ENCODE measurements at places on chromosomes 16 and 17.
A peak's percentile ranks its signal among the peaks of the same experiment; 100 is the strongest.

GRCh38 chr16:67736858-67737257 lies 17.7 kb upstream of the GFOD2 start:
- no peak for DNase-seq

GRCh38 chr16:65745-66144 lies 6.7 kb downstream of the RHBDF1 start:
- peak; percentile 84 for DNase-seq

DNA sequence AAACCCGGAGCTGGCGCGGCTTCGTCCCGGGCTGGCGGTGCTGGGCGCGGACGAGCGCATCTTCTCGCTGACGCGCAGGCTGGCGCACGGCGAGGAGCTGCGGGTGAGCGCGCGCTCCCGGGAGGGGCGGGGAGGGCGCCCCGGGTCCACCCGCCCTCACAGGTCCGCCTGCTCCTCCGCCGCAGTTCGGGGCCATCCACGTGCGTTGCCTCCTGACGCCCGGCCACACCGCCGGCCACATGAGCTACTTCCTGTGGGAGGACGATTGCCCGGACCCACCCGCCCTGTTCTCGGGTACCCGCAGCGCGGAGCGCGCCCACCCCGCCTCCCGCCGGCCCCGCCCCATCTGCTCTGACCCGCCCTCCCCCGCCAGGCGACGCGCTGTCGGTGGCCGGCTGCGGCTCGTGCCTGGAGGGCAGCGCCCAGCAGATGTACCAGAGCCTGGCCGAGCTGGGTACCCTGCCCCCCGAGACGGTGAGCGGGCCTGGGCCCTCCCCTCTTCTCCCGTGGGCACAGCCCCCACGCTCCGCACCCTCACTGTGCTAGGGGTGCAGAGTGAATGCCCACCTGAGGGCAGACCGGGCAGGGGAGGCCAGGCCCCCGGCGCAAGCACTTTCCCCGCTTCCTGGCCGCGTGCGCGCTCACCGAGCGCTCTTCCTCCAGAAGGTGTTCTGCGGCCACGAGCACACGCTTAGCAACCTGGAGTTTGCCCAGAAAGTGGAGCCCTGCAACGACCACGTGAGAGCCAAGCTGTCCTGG lies 1.4 kb downstream of the HAGHL start:
- peak; percentile 77 for DNase-seq

GRCh38 chr17:47694581-47695428 lies 844 bp downstream of the TBKBP1 start:
- DNase-seq: peak; percentile 45

DNA sequence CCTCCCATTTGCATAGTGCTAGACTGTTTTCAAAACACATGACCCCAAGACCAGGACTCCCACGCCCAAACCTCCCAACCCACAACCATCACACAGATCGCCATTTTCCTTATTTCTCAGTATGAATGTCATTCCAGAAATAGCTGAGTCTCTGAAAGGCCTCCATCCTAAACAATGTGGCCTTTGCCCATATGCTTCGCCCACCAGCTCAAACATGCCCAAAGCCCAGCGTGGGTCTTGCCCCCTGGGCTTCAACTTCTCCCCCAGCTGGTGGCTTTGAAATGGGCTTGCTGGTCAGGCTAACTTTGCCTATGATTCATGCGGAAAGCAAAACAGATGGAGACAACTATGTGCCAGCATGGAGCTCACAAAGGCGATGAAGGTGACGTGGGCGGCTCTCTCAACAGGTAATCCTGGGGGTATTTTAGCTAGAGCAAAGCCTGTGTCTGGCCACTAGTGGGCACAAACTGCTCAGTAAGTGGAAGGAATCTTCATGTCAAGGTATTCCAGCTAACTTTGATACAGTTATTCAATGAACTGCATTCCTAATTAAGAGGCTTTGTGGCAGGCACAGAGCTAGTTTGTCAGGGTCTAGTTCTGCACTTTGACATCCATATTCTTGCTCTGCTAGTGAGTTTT lies 17.1 kb downstream of the PMP22 start:
- no peak for DNase-seq

DNA sequence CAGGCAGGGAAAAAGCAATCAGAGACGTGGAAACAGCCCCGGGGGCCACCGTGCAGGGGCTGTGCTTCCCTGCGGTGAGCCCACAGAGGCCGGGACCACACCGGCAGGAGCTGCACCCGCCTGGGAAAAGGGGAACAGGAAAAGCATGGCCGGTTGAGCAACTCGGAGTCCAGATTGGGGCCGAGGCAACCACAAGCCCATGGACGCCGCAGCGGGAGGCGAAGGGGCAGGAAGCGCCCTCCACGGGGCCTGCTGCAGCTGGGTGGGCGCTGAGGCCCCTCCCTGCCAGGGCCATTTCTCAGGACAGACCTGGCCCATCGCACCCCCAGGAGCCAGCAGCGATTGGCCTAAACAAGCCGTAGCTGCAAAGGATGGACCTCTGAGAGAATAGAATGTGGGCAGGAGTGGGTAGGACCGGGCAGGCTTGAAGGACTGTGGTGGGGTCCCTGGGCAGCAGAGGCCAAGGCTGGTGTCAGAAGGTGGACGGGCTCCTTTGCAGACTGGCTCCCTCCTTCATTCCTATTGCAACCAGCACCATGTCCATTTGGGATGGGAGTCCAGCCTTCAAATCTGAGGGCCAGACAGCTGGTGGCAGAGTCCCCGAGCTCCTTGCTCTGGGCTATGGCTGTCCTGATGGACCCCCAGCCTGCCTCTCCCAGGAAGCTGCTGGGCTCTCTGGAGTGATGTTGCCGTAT lies 30.4 kb downstream of the COX4I1 start:
- no peak for DNase-seq

DNA sequence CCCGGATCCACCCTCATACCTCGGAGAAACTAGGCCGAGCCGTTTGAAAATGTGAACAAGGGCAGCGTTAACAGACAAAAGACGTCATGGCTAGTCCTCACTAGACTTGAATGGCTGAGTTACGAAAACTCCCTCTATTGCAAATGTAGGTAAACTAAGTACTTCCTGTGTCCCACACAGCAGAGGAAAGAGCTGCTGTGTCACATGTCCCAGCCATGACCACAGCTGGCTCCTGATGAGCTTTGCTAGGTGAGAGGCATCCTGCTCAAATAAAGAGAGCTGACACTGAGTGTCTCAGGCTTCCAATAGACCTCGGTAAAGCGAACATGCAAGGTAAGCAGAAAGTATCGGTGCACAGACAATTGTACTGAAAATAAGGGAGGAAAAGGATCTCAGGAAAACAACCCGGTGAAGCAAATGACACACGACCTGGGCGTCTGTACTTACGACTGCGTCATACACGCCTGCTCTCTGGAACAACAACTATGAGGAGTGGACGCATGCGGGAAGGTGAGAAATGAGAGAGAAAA lies 26.0 kb downstream of the TMEM204 start:
- peak; percentile 43 for DNase-seq

GRCh38 chr17:31397256-31397939 lies 5.9 kb downstream of the RAB11FIP4 start:
- DNase-seq: no peak

DNA sequence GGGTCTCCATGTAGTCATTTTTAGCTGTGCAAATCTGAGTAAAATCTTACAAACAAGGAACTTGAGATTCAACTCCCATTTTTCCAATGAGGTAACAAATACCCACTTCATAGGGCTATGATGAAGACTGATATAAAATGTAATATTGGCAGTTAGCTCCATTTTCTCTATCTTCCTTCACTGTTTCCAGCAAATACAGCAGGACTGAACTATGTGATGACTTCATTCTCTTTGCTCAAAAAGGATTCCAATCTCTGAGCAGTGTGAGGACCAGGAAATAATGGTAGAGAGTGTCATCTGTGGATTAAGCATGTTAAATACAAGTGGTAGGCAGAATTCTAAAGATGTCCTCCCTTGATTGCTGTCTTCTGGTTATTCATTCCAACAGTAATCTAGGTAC lies 18.3 kb downstream of the RND2 start:
- no peak for DNase-seq

- peak; percentile 95 for DNase-seq
Measured at GRCh38 chr17:28318759-28319597, at the start of gene TMEM97. TMEM97 (plus strand) TSS chr17:28319200; CDS start chr17:28319240, 40 bp downstream.

GRCh38 chr17:35588196-35588920 lies 1.2 kb downstream of the AP2B1 start:
- peak; percentile 38 for DNase-seq

GRCh38 chr17:348692-349425 lies 3.7 kb downstream of the RPH3AL start:
- no peak for DNase-seq

- DNase-seq: no peak
Measured at GRCh38 chr17:81440511-81441244, 45.4 kb downstream of the BAHCC1 start.

DNA sequence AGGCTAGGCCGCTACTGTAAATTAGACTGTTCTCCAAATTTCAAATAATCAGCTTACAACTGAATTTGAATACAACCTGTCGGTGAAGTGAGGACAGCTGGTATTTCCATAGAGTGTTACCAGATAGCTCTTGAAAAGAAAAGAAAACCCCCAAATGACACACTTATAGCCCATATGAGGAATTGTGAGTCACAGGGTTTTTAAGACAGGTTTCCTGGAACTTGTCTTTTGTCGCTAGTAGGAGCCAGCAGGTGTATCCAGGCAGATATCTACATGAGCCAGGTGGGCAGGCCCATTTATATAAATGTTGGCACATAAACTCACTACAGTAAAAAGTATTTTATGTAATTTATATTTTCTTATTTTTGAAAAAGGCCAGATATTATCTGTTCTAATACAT lies 24.0 kb downstream of the TNRC6A start:
- DNase-seq: no peak

- no peak for DNase-seq
Measured at GRCh38 chr17:14366199-14366598, 65.3 kb downstream of the HS3ST3B1 start.

GRCh38 chr16:56965149-56966092 lies 3.7 kb downstream of the CETP start:
- DNase-seq: no peak

GRCh38 chr17:17200831-17201230 lies 5.3 kb downstream of the PLD6 start:
- DNase-seq: no peak

GRCh38 chr17:14352136-14352535 lies 51.3 kb downstream of the HS3ST3B1 start:
- DNase-seq: no peak

DNA sequence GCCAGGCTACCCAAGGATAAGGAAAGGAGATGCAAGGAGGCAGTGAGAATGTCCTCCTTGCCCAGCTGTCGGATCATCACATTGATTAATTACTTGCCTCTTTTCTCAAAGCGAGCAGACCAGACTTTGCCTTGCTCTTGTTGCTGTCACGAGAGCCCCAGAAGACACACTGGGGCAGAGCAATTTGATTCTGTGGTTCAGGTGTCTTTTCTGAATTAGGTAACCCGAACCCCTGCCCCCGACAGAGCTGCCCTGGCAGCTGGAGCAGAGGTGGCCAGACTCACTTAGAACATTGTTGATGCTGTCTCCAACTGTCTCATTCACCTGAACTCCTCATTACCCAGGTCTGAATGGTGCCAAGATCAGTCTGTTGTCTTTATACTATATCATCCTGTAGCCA lies 34.3 kb downstream of the VAT1L start:
- DNase-seq: no peak

DNA sequence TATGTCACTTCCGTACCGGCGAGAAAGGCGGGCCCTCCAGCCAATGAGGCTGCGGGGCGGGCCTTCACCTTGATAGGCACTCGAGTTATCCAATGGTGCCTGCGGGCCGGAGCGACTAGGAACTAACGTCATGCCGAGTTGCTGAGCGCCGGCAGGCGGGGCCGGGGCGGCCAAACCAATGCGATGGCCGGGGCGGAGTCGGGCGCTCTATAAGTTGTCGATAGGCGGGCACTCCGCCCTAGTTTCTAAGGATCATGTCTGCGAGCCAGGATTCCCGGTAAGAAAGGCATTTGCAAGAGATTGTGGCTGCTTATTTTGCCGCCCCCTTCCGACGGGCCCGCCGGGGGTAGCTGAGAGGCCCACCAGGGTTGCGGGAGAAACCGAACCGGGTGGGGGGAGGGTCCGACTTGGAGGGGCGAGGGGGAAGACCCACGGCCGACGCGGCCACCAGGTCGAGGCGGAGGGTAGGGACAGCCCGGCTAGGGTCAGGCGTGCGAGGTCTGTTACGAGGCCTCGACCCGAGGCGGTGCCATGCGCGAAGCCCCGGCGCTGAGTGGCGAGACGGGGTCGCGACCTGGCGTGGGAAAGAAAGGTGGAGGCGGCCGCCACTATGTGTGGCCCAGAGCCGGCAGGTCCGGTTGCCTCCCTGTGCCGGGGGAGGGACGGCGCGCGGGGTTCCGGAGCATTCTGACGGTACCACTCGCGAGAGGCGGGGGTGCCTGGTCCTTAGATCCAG lies 6.7 kb upstream of the CD68 start:
- DNase-seq: peak; percentile 100

GRCh38 chr16:86502856-86503748 lies 7.2 kb upstream of the FOXF1 start:
- DNase-seq: no peak

GRCh38 chr16:11163761-11164261 lies 92.2 kb downstream of the SOCS1 start:
- DNase-seq: no peak
